Activated CD4-positive, alpha-beta T cell treated with anti-CD3 and anti-CD28 coated beads for 36 hours (primary cell): ENCODE measurements at places on chromosomes 3 and 15. TPM values are rescaled to one million over a fixed set of nuclear protein-coding genes. Genes with fewer than 3 reads are reported as not detected.
A peak's percentile ranks its signal among the peaks of the same experiment; 100 is the strongest.

The THUMPD3 gene
- 74.3 TPM for total RNA-seq

The SCAANT1 gene
- total RNA-seq: not detected

The ZMYND10 gene
- total RNA-seq: 1.0 TPM

The KCNMB3 gene
- total RNA-seq: 0.23 TPM

The DUOXA2 gene
- not detected for total RNA-seq

The SERPINI2 gene
- not detected for total RNA-seq

The HYAL1 gene
- not detected for total RNA-seq

The SPINK8 gene
- not detected for total RNA-seq

The ZNF501 gene
- total RNA-seq: 1.7 TPM

The RLBP1 gene
- total RNA-seq: not detected

The CKMT1A gene
- 0.33 TPM for total RNA-seq

The PLD1 gene
- total RNA-seq: 1.2 TPM

The SLC6A1 gene
- total RNA-seq: not detected

The SST gene
- not detected for total RNA-seq

The XIRP1 gene
- 1.4 TPM for total RNA-seq

The PLA2G4E gene
- not detected for total RNA-seq

The ANKRD63 gene
- total RNA-seq: not detected

The LRRC3B gene
- not detected for total RNA-seq

DNA sequence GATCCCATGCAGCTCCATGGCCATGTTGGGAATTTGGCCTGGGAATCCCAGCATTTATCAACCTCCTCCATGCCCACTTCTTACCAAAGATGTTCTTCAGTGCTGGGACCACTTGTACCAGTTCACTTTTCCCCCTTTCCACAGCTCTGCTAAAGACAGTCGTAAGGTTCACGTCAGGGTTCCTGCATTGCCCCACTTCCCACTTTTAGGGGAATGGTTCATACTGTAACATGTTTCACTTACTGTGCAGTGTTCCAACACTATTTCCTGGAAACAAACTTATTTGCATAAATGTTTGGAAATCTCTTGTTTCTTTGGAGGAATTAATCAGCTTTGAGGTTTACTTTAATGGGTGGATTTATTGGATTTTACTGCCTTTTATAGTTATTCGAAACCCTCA, 17.0 kb downstream of the APH1B start:
- no peak overlapping the region for H3K4me3 ChIP-seq
- no peaks in the 10 kb centered on the region for H3K27me3 ChIP-seq
- no peak overlapping the region for H3K27ac ChIP-seq
- no peak for DNase-seq

GRCh38 chr3:10366651-10367101, 45.8 kb upstream of the SEC13 start:
- peaks cover 48% of the 10 kb centered on the region for H3K4me1 ChIP-seq
- H3K4me3 ChIP-seq: peak overlapping the region; percentile 1
- peak overlapping the region; percentile 29 for H3K27ac ChIP-seq
- peak; percentile 78 for DNase-seq
- peaks cover 20% of the 10 kb centered on the region for H3K27me3 ChIP-seq
- no peaks in the 10 kb centered on the region for H3K36me3 ChIP-seq

GRCh38 chr3:189590223-189590622, 41.0 kb upstream of the TP63 start:
- H3K4me1 ChIP-seq: peaks cover 18% of the 10 kb centered on the region
- no peak overlapping the region for H3K27ac ChIP-seq
- no peak for DNase-seq
- no peak overlapping the region for H3K4me3 ChIP-seq
- no peaks in the 10 kb centered on the region for H3K27me3 ChIP-seq
- peaks cover 3% of the 10 kb centered on the region for H3K36me3 ChIP-seq

DNA sequence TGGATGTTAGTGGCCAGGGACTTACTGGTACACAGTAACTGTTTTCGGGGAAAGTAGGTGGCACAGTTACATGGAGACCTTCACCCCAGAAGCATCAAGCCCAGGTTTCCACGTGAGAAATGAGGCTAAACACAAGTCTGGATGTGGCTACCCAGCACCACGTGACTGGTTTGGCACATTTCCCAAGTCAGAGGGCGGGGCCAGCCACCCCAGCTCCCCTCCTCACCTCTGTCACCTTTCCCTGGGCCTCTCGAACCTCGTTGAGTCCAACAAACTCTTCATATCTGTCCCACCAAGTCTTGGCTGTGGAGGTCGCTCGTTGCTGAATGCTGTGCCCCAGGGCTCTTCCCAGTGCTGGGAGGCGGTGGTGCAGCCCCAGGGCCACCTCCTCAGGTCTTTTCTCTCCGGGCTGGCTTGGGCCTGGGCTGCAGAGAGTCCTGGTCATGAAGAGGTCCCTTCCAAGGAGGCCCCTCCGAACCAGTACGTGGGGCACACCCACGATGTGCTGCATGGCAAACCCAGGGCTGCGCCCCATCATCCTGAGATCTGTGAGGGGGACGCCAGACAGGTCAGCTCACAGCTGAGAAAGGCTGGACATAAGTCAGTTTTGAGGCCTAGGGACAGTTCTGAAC, 4.8 kb upstream of the PLXNB1 start:
- H3K27me3 ChIP-seq: no peaks in the 10 kb centered on the region
- peaks cover 13% of the 10 kb centered on the region for H3K36me3 ChIP-seq
- peaks cover 22% of the 10 kb centered on the region for H3K4me1 ChIP-seq
- no peak overlapping the region for H3K4me3 ChIP-seq
- peak; percentile 33 for DNase-seq
- no peak overlapping the region for H3K27ac ChIP-seq

- peaks cover 50% of the 10 kb centered on the region for H3K4me1 ChIP-seq
- H3K36me3 ChIP-seq: peaks cover 46% of the 10 kb centered on the region
- no peak for DNase-seq
- no peak overlapping the region for H3K4me3 ChIP-seq
These were observed 35.0 kb downstream of the ST6GAL1 start for GRCh38 chr3:186965141-186965879.

DNA sequence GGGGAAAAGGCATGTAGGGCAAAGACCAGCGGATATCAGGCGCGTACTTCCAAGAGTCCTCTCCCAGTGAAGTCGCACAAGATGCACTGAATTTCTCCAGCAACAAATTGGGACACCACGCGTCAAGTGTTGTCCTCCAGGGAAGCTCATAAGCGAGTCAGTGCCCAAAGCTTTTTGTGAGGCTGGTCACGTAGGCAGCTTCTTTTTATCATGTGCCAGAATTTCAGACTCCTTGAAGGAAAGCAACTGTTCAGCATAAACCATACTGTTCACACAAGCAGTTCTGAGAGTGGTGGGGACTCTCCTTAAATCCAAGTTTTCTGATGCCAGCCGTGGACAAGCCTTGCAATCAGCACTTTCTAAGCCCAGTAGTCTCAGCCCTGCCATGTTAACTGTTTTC, 10.1 kb upstream of the FSTL1 start:
- H3K4me3 ChIP-seq: no peak overlapping the region
- peaks cover 5% of the 10 kb centered on the region for H3K27me3 ChIP-seq
- DNase-seq: no peak
- H3K27ac ChIP-seq: no peak overlapping the region

DNA sequence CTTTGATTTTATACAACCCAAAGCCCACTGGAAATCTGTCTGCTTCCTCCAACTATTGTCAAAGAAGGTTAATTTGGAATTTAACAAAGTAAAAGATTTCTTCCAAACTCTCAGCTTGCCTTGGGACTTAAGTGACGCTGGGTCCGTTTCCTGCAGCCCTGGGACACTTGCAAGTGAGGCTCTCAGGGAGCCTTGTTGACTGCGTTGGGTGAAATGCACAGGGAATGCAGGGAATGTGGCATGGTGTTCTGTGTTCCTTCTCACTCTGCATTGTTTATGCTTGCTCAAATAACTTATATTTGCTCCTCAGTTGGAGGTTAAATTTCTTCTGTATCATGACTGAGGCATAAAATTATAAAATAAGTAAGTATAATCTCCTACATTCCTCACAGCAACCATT, 60.9 kb upstream of the TJP1 start:
- no peak overlapping the region for H3K27ac ChIP-seq
- DNase-seq: no peak
- no peak overlapping the region for H3K4me3 ChIP-seq
- no peaks in the 10 kb centered on the region for H3K36me3 ChIP-seq

GRCh38 chr15:61141497-61142125, 87.5 kb downstream of the RORA start:
- H3K4me3 ChIP-seq: no peak overlapping the region
- H3K27ac ChIP-seq: no peak overlapping the region
- H3K4me1 ChIP-seq: no peaks in the 10 kb centered on the region

DNA sequence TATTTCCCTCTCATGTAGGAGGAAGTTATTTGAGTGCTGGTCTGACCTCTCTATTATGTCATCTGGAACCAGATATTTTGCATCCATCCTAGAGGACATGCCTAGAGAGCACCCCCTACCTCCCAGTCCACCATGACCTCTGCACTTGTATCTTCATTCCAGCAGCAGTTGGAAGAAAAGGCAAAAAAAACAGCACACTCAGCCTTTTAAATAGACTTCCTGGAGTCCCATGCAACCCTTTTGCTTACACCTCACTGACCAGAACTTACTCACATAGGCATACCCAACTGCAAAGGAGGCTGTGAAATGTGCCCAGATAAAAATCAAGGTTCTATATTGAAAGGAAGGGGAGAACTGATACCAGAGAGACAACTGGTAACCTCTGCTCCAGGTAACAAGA, 92.3 kb upstream of the FHIT start:
- no peaks in the 10 kb centered on the region for H3K4me1 ChIP-seq
- H3K36me3 ChIP-seq: no peaks in the 10 kb centered on the region
- H3K27ac ChIP-seq: no peak overlapping the region
- H3K27me3 ChIP-seq: peaks cover 1% of the 10 kb centered on the region

DNA sequence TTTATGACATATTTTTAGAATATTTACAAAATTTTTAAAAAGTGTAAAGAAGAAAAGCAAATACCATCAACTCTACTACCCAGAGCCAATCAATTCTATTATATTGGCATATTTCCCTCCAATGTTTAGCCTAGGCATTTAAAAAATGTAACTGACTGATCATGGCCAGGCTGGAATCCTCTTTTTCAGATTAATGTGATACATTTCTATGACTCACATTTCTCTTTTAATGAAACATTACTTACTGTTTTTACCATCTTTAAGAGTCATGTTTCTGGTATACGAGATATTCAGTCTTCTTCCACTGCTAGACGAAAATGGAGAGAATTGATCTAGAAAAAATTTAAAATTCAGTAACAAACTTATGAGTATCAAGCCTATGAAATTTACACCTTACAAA, 53.4 kb upstream of the DCUN1D1 start:
- no peaks in the 10 kb centered on the region for H3K4me1 ChIP-seq
- DNase-seq: no peak
- H3K27ac ChIP-seq: no peak overlapping the region
- H3K4me3 ChIP-seq: no peak overlapping the region
- no peaks in the 10 kb centered on the region for H3K27me3 ChIP-seq

- no peak for DNase-seq
- no peaks in the 10 kb centered on the region for H3K36me3 ChIP-seq
- no peak overlapping the region for H3K27ac ChIP-seq
- H3K4me1 ChIP-seq: no peaks in the 10 kb centered on the region
- H3K27me3 ChIP-seq: peaks cover 4% of the 10 kb centered on the region
These were observed 255.1 kb upstream of the CMC1 start for GRCh38 chr3:27986234-27986879.

DNA sequence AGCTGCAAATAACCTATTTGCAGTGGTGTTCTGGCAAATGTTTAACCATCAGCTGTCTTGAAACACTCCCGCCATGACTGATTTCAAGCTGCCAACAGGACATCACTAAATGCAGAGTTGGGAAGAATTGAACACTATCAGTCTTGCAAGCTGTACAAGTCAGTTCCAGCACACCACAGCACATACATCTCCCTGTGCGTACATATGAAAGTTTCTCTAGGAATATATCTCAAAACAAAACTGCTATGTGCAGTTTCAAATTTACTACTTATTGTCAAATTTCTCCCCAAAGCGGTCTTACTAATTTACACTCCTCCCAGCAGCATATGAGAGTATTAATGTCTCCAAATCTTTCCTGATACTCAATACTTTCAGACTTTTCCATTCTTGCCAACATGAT, 30.4 kb upstream of the CORO2B start:
- H3K4me3 ChIP-seq: no peak overlapping the region
- no peak for DNase-seq
- no peaks in the 10 kb centered on the region for H3K36me3 ChIP-seq
- peaks cover 6% of the 10 kb centered on the region for H3K4me1 ChIP-seq

- peaks cover 32% of the 10 kb centered on the region for H3K36me3 ChIP-seq
- H3K4me3 ChIP-seq: no peak overlapping the region
- no peaks in the 10 kb centered on the region for H3K4me1 ChIP-seq
- DNase-seq: no peak
- no peaks in the 10 kb centered on the region for H3K27me3 ChIP-seq
These were observed 35.2 kb downstream of the AP4E1 start for GRCh38 chr15:50943638-50944037.

- no peaks in the 10 kb centered on the region for H3K36me3 ChIP-seq
- no peak for DNase-seq
- no peak overlapping the region for H3K4me3 ChIP-seq
- peaks cover 15% of the 10 kb centered on the region for H3K27me3 ChIP-seq
These were observed 175.5 kb upstream of the RORA start for GRCh38 chr15:61404567-61404966.

- peaks cover 24% of the 10 kb centered on the region for H3K27me3 ChIP-seq
- H3K36me3 ChIP-seq: no peaks in the 10 kb centered on the region
- H3K27ac ChIP-seq: no peak overlapping the region
- no peaks in the 10 kb centered on the region for H3K4me1 ChIP-seq
These were observed 73.3 kb downstream of the SYNPR start for GRCh38 chr3:63351159-63352007.

- peaks cover 28% of the 10 kb centered on the region for H3K27me3 ChIP-seq
- no peak overlapping the region for H3K4me3 ChIP-seq
- peaks cover 2% of the 10 kb centered on the region for H3K4me1 ChIP-seq
- H3K36me3 ChIP-seq: no peaks in the 10 kb centered on the region
These were observed 12.6 kb downstream of the PTH1R start for GRCh38 chr3:46890132-46890531.

DNA sequence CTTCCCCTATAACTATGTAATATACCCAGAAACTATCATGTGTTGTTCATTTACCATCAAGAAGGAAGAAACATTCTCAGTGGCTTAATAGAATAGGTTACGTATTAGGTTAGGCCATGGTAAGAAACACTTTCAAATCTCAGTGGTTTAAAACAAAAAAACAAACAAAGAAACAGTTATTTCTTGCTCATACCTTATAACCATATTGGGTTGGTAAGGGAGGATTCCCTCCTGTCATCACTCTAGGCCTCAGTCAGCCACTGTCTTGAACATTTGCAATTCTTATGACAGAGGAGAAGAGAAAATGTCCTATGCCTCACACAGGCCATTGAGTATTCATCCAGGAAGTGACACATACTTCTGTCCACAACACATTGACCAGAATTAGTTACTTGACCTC, 727.7 kb upstream of the NECTIN3 start:
- no peak overlapping the region for H3K27ac ChIP-seq
- no peak overlapping the region for H3K4me3 ChIP-seq
- H3K36me3 ChIP-seq: no peaks in the 10 kb centered on the region
- H3K4me1 ChIP-seq: no peaks in the 10 kb centered on the region
- no peak for DNase-seq
- no peaks in the 10 kb centered on the region for H3K27me3 ChIP-seq

- H3K4me3 ChIP-seq: no peak overlapping the region
- H3K27ac ChIP-seq: no peak overlapping the region
- peaks cover 6% of the 10 kb centered on the region for H3K27me3 ChIP-seq
These were observed 251.0 kb downstream of the FAM43A start for GRCh38 chr3:194936659-194937058.
